ENCODE measurements at places on chromosomes 1 and 21.

DNA sequence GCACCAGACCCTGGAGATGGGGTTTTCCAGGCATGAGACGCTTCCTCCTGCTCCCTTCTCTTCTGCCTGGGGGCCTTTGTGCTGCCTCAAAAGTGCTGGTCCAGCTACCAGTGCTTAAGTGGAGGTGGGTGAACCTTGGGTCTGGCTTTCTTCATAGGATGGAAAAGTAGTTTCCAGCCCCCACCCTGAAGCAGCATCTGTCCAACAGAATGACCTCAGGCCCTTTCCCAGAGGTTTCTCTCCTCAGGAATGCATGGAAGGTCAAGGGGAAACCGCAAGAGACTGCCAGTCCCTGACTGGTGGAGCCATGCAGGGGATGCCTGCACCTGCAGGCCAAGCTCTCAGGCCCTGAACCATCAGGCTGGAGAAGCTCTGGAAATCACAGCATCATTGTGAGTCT, 63.8 kb downstream of the HMGB4 start:
- no peak for DNase-seq

- DNase-seq, result peak; percentile 60
Observed at GRCh38 chr1:47333578-47333921, at the start of gene CMPK1. Gene CMPK1, plus strand, starts transcription at chr1:47333790. Its CDS starts 156 bp downstream, at chr1:47333946.

GRCh38 chr1:179786815-179787685, 44.0 kb downstream of the FAM163A start:
- no peak for DNase-seq

- DNase-seq, result no peak
Observed at GRCh38 chr1:30412241-30413110, 310.9 kb downstream of the MATN1 start.

GRCh38 chr1:15328351-15329103, 81.2 kb upstream of the EFHD2 start:
- DNase-seq, result no peak

- DNase-seq, result no peak
Observed at GRCh38 chr1:39899611-39900538, 1.8 kb downstream of the MYCL start.

- peak; percentile 49 for DNase-seq
Observed at GRCh38 chr1:218472885-218473284, 127.7 kb downstream of the TGFB2 start.

- DNase-seq, result no peak
Observed at GRCh38 chr1:86924324-86924960, 10.0 kb downstream of the HS2ST1 start.

GRCh38 chr21:37686991-37687810, 229.1 kb downstream of the KCNJ6 start:
- no peak for DNase-seq

- no peak for DNase-seq
Observed at GRCh38 chr1:109657395-109657794, 1.5 kb downstream of the GSTM4 start.

DNA sequence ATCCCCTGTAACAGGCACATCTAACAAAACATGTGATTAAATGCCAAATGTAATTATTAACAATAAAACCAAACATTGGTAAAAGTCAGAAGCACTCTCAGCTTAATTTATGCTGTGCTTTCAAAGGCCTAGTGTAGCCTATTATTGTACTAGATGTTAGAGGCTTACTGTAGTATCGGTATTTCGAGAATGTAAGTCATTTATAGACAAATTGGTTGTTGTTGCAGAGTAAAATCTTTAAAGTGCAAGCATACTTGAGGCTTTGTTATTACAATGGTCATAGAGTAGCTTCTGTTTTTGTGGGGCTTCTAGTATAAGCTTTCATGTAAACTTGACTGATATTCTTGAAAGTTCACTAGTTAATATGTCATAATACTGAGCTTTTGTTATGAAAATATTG, 965.8 kb downstream of the PLA2G4A start:
- no peak for DNase-seq

DNA sequence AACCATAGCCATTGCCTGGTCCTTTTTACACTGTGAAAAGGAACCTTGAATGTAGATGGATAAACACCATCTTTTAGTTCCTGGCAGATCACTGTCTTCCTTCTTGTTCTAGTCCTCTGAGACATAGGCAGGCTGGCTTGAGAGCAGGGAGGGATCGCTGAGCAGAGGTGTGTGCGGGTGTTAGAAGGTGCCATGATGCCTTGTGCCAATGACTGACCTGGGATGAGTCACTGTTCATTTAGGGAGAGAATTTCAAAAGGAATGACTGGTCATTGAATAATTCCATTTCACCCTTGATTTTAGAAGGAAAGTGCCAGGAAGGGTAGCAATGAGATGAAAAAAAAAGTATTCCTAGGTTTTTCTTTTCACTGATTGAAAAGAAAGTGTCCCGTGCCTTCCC, 383.9 kb downstream of the KIF26B start:
- no peak for DNase-seq

GRCh38 chr21:42525029-42525581, 11.5 kb downstream of the SLC37A1 start:
- DNase-seq, result no peak

GRCh38 chr1:41046347-41046775, 24.8 kb upstream of the SLFNL1 start:
- DNase-seq, result no peak

DNA sequence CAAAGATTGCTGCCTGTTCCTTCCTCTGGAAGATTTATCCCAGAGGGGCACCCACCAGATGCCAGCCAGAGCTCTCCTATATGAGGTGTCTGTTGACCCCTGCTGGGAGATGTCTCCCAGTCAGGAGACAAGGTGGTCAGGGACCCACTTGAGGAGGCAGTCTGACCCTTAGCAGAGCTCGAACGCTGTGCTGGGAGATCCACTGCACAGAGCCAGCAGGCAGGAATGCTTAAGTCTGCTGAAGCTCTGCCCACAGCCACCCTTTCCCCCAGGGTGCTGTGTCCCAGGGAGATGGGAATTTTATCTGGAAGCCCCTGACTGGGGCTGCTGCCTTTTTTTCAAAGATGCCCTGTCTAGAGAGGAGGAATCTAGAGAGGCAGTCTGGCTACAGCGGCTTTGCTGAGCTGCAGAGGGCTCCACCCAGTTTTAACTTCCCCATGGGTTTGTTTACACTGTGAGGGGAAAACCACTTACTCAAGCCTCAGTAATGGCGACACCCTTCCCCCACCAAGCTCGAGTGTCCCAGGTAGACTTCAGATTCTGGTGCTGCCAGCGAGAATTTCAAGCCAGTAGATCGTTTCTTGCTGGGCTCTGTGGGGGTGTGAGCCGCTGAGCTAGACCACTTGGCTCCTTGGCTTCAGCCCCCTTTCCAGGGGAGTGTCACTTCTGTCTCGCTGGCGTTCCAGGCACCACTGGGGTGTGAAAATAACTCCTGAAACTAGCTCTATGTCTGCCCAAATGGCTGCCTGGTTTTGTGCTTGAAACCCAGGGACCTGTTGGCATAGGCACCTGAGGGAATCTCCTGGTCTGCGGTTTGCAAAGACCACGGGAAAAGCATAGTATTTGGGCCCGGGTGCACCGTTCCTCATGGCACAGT, 51.1 kb upstream of the PDC start:
- DNase-seq, result no peak

Measured in DMS 273 treated with DMSO at 0.1 percent for 48 hours (cell line).